Hematopoietic multipotent progenitor cell treated with erythropoietin and hydrocortisone succinate and interleukin-3 and kit ligand, for 17 days (in vitro differentiated cells): ENCODE measurements at places on chromosomes 11 and 22.
A peak's percentile ranks its signal among the peaks of the same experiment; 100 is the strongest.

- no peak for DNase-seq
Measured at GRCh38 chr22:42977569-42977968, 37.4 kb downstream of the PACSIN2 start.

- no peak for DNase-seq
Measured at GRCh38 chr11:33290319-33290718, 33.1 kb downstream of the HIPK3 start.

- DNase-seq = no peak
Measured at GRCh38 chr11:10909141-10909883, 51.5 kb upstream of the ZBED5 start.

- DNase-seq = no peak
Measured at GRCh38 chr22:39106326-39106725, 9.3 kb downstream of the APOBEC3H start.

DNA sequence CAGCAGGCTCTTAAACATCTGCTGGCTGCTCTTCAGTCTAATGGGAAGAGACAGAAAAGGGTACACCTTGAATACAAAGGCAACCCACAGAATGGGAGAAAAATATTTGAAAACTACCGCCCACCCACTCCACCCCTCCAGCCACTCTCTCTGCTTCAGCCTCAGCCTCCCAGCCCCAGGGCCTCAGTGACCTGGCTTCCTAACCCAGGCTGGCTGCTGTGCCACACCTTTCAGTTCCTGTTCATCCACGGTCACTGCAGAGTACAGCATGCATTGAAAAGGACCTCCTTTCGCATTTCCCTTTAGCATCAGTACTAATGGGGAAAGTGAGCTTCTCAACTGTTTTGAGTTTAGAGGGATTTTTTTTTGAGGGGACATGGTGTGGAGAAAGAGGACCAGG lies 28.8 kb upstream of the SERPIND1 start:
- no peak for DNase-seq

DNA sequence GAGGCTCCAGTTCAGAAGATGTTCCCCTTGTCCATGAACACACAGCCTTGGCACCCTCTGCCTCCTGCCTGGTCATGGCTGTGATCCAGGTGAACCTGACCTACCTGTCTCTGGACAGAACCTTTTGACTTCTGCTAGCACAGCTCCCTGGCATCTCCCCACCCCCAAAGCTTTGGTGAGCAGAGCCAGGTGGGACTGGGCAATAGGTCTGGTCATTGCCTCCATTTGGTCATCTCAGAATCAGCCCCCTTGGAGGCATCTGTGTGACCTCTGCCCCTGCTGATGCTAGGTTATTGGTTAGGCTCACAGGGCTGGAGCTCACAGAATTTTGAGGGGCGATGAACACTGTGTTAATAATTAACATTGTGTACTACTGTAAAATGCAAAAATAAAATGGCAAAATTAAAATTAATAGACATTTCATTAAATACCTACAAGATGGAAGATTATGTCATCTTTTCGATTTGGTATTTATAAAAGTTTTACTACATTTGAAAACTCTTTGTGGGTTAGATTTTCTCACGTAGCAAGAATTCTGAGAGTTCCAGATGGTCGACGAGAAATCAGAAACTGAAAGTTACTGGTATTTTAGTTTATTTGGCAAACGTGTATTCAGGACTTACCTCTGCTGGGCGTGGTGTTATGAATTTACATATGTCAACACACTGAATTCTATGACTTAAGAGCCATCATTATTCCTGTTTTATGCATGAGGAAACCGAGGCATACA lies 8.3 kb upstream of the KIAA0930 start:
- no peak for DNase-seq

GRCh38 chr22:24170188-24170587 lies 11.1 kb upstream of the SUSD2 start:
- no peak for DNase-seq

- no peak for DNase-seq
Measured at GRCh38 chr11:125797641-125798040, 9.7 kb downstream of the PATE3 start.

- no peak for DNase-seq
Measured at GRCh38 chr11:119363081-119363850, 16.8 kb upstream of the MFRP start.

GRCh38 chr22:29729161-29729560 lies 9.4 kb downstream of the CABP7 start:
- no peak for DNase-seq

GRCh38 chr11:36186340-36187175 lies 102.7 kb downstream of the COMMD9 start:
- DNase-seq = no peak

DNA sequence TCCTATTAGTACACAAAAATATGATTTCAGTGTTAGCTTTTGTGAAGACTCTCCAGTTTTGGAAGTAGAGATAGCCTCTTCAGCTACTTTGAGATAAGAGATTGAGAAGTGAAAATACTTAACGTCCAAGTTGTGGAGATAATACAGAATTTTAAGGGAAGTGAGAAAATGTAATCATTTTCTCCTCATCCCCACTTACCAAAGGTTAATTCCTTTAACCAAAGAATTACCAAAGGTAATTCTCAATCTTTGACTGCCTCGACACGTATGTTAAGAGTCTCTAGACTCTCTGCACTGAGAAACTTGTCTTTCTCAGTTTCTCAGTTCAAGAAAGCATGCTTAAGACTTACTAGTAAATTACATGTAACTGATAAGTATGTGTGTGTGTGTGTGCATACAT lies 15.3 kb downstream of the C11orf54 start:
- no peak for DNase-seq

DNA sequence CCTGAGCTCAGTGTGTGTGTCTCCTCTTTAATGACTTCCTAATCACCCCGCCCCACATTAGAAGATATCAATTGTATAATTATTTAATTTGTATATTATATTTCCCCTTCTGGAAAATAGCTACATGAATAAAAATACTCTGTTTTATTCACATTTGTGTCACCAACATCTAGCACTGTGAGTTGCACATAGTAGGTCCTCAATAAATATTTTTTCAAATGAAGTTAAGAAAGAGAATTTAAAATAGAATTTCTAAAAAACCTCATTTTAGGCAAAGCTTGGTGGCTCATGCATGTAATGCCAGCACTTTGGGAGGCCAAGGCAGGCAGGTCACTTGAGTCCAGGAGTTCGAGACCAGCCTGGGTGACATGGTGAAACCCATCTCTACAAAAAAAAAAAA lies 59.7 kb downstream of the FAM83F start:
- no peak for DNase-seq

- DNase-seq = no peak
Measured at GRCh38 chr11:28476864-28477263, 368.7 kb downstream of the METTL15 start.

GRCh38 chr22:43999378-43999777 lies 24.7 kb upstream of the PARVB start:
- no peak for DNase-seq

- no peak for DNase-seq
Measured at GRCh38 chr22:16957781-16958180, 50.2 kb downstream of the GAB4 start.

GRCh38 chr22:38727530-38728451 lies 22.0 kb downstream of the GTPBP1 start:
- no peak for DNase-seq

GRCh38 chr11:117412653-117413275 lies 85.1 kb downstream of the CEP164 start:
- no peak for DNase-seq

GRCh38 chr11:82754410-82754809 lies 20.7 kb upstream of the FAM181B start:
- DNase-seq = no peak

GRCh38 chr11:65651589-65652510 lies 10.9 kb downstream of the RELA start:
- peak; percentile 89 for DNase-seq

GRCh38 chr11:33867561-33867960 lies 24.3 kb downstream of the LMO2 start:
- no peak for DNase-seq

- peak; percentile 69 for DNase-seq
Measured at GRCh38 chr22:21712751-21713427, 22.7 kb downstream of the YPEL1 start.

- DNase-seq = no peak
Measured at GRCh38 chr11:2441171-2441570, 3.1 kb downstream of the TRPM5 start.

- DNase-seq = no peak
Measured at GRCh38 chr11:16879690-16880089, 134.5 kb downstream of the PLEKHA7 start.

GRCh38 chr11:11250470-11250869 lies 102.6 kb downstream of the CSNK2A3 start:
- DNase-seq = no peak

DNA sequence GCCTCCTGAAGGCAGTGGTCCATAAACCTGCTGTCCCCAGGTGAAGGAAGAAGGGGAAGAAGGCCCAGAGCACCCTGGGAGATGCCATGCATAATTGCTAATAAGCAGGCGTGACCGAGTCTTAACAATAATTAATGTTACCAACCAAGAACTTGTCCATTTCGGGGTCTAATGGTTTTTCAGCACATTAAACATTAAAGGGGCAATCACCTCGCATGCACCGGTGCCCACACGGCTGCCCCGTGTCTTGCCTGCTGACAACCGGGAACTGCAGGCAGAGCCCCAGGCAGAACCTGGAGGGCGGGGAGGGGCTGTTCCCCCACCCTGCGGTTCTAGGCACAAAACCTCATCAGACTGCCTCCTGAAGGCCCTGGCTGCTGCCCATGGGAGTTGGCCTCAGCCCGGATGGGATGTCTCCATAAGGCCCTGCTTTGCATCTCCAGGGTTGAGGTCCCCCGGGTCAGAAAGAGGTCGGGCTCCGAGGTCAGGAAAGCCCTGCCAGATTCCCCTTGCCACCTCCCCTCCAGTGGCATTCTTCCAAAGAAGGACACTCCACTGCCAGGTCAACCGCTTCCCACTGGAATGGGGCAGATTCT lies 169.0 kb downstream of the BUD13 start:
- DNase-seq = no peak

- no peak for DNase-seq
Measured at GRCh38 chr11:44452827-44453572, 112.5 kb upstream of the CD82 start.

DNA sequence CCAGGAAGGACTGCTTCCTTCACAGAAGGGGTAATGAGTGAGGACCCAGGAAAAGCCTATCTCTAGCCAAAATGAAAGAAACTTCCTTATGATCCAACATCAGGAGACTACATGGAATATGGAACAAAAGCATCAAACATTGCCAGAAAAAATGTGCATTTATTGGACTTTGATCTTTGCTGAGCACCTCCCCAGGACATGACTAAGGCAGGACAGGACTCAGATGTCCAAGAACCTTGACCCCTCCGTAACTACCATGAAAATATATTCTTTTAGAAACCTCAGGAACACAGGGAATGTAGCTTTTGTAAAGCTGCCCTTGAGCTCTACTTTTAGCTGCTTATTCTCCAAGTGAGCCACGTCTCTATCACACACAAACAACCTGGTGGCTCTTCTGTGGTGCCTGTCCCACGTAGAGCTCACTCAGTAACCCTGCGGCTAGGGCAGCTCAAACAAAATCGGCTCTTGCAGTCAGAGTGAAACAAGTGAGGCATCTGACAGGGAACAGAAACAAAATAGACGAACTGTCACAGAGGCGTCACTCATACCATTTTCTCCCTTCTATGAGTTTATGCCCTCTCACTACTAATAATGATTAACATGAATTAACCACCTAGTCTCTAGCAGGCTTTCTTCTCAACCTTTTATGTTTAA lies 471.5 kb upstream of the API5 start:
- no peak for DNase-seq

GRCh38 chr11:104876324-104876723 lies 21.9 kb downstream of the CASP12 start:
- DNase-seq = no peak

GRCh38 chr11:13761250-13761649 lies 92.8 kb downstream of the FAR1 start:
- no peak for DNase-seq

- DNase-seq = no peak
Measured at GRCh38 chr11:71498091-71498490, 29.0 kb upstream of the KRTAP5-7 start.

DNA sequence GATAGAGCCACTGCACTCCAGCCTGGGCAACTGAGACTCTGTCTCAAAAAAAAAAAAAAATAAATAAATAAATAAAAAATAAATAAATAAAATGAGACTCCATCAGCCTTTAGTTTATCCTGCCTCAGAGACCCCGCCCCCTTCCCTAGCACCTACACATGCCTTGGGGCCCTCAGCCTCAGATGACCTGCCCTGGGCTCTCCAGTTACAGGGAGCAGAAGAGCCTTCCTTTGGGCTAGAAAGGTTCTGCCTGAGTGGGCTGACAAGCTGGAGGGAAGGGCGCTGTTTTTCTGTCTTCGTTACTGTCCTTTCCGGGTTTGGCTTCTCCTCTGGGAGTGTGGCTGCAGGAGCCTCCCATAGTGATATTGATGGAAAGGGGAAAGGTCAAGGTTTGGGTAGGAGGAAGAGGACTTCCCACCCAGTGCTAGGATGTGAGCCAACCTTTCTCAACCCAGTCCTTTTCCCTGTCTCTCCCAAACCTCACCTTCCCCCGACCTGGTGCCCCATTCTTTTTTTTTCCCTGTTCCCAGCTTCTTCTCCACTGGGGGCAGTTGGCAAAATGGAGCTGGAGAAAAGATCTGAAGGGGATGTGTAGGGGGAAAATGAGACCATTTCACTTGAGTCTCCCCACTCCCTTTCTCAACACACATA lies 1.5 kb upstream of the SF3B2 start:
- DNase-seq = no peak

GRCh38 chr11:130979386-130979972 lies 63.2 kb upstream of the SNX19 start:
- DNase-seq = no peak

DNA sequence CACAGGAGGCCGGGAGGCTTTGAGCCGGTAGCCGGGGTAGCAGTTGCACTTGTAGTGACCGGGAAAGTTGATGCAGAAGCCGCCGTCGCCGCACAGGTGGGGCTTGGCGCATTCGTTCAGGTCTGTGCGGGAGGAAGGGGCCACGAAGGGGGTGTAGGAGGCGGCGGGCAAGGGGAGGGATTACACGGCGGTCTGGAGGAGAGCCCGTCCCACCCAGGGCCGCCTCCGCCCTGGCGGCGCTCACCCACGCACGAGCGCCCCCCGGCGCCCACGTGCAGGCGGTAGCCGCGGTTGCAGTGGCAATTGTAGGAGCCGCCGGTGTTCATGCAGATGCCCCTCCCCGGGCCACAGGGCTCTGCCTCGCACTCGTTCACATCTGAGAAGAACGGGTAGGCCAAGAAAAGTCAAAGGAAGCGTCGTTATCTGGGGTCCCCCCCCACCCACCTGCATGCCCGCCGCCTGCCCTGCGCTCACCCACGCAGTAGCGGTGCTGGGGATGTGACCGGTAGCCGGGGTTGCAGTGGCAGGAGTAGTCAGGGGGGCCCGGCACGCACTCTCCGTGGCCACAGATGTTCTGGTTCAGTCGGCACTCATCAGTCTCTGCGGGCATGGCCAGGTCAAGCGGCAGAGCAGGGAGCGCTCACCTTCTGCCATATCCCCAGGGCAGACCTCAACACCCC lies 10.6 kb downstream of the LTBP3 start:
- no peak for DNase-seq
